Activated naive CD8-positive, alpha-beta T cell treated with anti-CD3 and anti-CD28 coated beads, Interleukin-2, amount 10 ng/mL, durations not matched to agents 7 days and 5 days (primary cell): ENCODE measurements at places on chromosomes 3 and 15.
A peak's percentile ranks its signal among the peaks of the same experiment; 100 is the strongest.

DNA sequence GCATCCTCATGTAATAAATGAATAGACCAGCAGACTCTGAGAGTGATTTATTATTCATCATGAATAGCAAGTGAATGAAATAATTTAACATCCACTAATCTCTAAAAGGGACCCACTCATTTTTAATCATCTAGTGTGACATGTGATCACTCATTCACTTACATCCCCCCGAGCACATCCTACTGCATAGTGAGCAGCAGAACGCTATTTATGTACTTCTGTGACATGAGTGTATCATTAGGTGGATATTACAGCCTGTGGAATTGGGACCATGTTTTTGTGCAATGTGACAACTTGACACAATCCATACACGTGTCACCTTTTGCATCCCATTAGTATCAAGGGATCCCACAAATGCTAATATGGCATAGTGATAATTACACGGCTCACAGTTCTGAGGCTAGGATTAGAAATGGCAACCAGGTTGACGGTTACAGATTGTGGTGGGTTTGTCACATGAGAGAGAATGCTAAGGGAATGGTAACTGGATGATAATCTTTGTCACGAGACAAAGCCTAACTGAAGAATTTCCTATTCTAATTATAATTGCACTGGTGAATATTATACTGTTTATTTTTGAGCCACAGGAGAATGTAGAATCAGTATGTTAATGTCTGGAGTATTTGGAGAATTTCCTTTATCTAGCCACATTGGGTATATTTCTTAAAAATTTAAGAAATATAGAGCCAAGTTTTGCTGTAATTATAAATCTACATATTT, 595.2 kb upstream of the TBL1XR1 start:
- DNase-seq: no peak
- H3K36me3 ChIP-seq: peaks cover 4% of the 10 kb centered on the region
- H3K4me1 ChIP-seq: no peaks in the 10 kb centered on the region
- H3K27me3 ChIP-seq: no peaks in the 10 kb centered on the region

DNA sequence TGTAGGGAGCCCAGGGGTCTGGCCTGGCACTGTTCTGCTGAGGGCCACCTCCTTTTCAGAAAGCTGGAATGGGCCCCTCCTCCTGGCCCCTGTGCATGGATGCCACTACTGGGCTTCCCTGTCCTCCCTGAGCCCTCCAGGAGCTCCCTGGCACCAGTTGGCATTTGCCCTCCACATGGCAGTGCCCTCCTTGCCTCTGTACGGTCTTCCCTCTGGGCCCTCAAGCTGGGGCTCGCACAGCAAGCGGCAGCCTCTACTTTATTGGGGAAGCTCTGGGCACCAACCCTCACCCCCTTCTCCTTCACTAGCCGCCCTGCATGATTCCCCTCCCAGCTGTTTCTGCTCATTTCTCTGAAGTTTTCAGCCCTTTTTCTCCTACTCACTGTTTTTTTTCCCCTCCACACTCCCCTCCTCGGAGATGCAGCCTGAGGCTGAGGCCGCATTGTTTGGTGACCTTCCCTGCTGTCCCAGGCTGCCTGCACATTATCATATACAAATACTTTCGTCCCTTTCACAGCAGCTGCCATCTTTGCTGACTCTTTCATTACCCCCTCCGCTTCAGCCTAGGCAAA, 127.3 kb downstream of the EEFSEC start:
- no peak for DNase-seq
- H3K4me1 ChIP-seq: no peaks in the 10 kb centered on the region
- H3K4me3 ChIP-seq: no peak overlapping the region
- H3K27me3 ChIP-seq: no peaks in the 10 kb centered on the region
- no peak overlapping the region for H3K27ac ChIP-seq

GRCh38 chr3:165854696-165855095, 17.5 kb upstream of the BCHE start:
- H3K4me1 ChIP-seq: no peaks in the 10 kb centered on the region
- H3K27me3 ChIP-seq: peaks cover 2% of the 10 kb centered on the region
- no peak for DNase-seq
- H3K36me3 ChIP-seq: no peaks in the 10 kb centered on the region
- H3K27ac ChIP-seq: no peak overlapping the region

DNA sequence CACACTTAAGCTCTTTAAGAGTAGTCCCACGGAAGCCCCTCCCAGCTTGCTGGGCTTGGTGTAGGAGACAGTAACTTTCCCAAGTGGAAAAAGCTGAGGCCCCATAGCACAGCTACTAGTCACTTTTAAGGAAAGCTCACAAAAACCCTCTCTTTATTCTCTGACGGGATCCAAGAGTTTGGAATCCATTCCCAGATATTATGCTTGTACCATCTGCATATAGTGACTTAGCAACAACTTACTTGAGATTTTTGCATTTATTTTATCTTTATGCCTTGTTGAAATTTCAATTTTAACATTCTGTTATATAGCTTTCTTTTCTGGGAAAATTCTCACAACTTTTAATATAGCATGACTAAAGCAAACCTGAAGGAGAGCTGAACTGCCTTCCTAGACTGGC, 19.5 kb downstream of the GPR15 start:
- no peak for DNase-seq
- H3K27me3 ChIP-seq: no peaks in the 10 kb centered on the region
- peaks cover 66% of the 10 kb centered on the region for H3K4me1 ChIP-seq
- peak overlapping the region; percentile 91 for H3K4me3 ChIP-seq

DNA sequence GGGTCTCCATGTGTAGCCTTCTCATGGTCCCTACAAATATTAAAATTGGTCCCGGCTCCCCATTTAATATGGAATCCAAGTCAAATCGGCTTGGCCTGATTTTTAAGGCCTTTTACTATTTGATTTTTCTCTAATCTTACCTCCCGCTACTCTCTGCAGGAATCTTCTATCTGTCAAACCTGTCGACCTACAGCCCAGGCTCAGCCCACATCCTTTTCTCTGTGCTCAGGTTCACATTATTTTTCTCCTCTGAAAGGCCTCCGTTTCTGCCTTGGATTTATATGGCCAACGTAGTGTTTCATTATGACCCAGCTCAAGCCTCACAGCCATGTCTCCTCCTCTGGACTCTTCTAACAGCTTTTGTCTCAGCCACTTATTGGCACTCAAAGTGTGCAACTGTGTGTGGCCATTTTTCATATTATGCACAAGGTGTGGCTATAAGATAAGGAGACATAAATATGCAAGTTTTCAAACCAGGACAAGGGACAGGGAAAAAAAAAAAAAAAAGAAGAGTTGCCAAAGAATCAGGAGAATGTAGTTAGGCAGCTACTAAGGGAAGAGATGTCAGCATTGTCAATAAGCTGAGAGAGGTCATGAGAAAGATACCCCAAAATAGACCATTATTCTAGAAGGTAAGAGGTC, 2.1 kb upstream of the GLCE start:
- no peak overlapping the region for H3K4me3 ChIP-seq
- H3K27ac ChIP-seq: no peak overlapping the region
- peaks cover 34% of the 10 kb centered on the region for H3K27me3 ChIP-seq
- peaks cover 12% of the 10 kb centered on the region for H3K4me1 ChIP-seq
- DNase-seq: no peak
- no peaks in the 10 kb centered on the region for H3K36me3 ChIP-seq

DNA sequence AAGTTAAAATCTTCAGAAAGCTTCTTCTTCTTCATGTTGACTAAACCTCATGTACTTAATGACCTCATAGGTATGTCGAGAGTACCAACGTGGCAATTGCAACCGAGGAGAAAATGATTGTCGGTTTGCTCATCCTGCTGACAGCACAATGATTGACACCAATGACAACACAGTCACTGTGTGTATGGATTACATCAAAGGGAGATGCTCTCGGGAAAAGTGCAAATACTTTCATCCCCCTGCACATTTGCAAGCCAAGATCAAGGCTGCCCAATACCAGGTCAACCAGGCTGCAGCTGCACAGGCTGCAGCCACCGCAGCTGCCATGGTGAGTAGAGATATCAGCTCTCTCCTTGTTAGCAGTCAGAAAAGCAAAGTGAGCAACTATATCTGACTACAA, 176.5 kb downstream of the MBNL1 start:
- DNase-seq: no peak
- H3K36me3 ChIP-seq: peaks cover 18% of the 10 kb centered on the region
- H3K4me3 ChIP-seq: no peak overlapping the region

- no peaks in the 10 kb centered on the region for H3K27me3 ChIP-seq
- H3K36me3 ChIP-seq: no peaks in the 10 kb centered on the region
- peaks cover 8% of the 10 kb centered on the region for H3K4me1 ChIP-seq
Observed at GRCh38 chr15:90322538-90322937, 29.5 kb upstream of the ZNF774 start.

DNA sequence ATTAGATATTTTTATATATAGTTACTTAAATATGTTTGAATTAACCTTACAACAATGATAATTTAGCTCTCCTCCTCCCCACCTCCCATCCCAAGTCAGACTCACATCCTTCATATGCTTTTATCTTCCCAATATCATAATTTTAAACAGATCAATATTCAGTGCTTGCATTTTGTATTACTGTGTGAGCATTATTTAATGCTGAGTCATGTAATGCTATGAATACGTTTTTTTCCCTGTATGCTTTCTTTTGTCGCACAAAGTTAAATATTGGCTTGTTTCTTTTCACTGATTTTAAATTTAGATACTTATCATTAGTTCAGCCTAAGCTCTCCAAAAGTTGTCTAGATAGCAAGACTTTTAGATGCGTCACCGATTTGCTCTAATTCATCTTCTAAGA, 471.6 kb upstream of the SGO1 start:
- H3K27me3 ChIP-seq: no peaks in the 10 kb centered on the region
- DNase-seq: no peak
- no peaks in the 10 kb centered on the region for H3K4me1 ChIP-seq
- no peaks in the 10 kb centered on the region for H3K36me3 ChIP-seq

- no peak overlapping the region for H3K27ac ChIP-seq
- no peaks in the 10 kb centered on the region for H3K27me3 ChIP-seq
- no peak overlapping the region for H3K4me3 ChIP-seq
- DNase-seq: no peak
- no peaks in the 10 kb centered on the region for H3K4me1 ChIP-seq
- H3K36me3 ChIP-seq: peaks cover 4% of the 10 kb centered on the region
Observed at GRCh38 chr15:76377217-76377616, 40.6 kb downstream of the ISL2 start.
